ENCODE measurements at places on chromosomes 1 and 21.

DNA sequence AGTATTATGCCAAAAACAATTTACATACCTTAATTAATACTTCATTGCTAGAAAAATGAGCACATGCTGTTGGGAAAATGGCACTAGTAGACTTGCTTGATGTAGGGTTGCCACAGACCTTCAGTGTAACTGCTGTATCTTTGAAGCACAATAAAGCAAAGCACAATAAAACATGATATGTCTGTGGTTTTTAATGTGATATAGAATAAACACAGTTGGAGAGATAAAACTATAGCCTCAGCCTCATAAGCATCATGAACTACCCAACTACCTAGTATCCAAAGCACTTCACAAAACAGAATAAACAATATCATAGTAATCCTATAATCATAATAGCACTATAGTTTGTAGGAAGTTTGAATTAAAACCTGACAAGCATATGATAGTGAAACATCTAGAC, 143.5 kb downstream of the SYT14 start:
- no peak for DNase-seq

DNA sequence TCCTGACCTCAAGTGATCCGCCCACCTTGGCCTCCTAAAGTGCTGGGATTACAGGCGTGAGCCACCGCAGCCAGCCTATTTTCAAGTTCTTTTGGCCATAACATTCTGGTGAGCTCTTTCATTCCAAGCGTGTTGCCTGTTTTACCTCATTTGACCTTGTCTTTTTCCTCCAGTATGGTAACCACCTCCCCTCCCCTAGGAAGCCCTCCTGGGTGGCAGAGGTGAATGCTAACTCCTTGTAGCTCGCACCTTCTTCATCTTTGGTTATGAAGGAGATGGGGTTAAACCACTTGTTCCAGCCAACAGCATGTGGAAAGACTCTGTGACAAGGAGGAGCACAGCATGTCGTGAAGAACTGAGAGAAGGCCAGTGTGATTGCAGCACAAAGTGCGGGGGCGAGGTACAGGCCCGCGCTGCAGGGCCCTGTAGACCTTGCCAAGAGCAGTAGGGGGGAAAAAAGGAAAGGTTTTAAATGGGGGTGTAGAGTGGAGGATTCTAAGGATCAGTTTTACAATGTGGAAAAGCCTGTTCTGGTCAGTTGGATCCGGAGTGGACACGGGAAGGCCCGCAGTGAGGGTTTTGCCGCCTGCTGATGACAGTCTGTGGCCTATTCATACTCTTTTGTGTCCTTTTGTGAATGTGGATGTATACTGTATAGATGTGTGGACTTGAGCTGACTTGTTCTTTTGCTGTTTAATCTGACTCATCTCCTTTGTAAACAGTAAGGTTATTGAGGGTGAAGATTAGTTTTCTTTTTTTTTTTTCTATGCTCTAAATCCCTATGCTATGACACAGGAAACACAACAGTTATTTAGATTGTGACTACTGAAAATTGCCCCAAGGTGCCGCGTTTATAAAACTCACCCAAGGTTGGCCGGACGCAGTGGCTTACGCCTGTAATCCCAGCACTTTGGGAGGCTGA, 7.5 kb upstream of the ZNF436 start:
- no peak for DNase-seq

- DNase-seq = no peak
Measured at GRCh38 chr1:43337588-43337987, at the start of gene MPL. TSS of gene MPL (plus strand) at chr1:43337818. CDS start at chr1:43337849, 31 bp downstream.

GRCh38 chr1:15095496-15095875, 58.1 kb upstream of the TMEM51 start:
- no peak for DNase-seq

DNA sequence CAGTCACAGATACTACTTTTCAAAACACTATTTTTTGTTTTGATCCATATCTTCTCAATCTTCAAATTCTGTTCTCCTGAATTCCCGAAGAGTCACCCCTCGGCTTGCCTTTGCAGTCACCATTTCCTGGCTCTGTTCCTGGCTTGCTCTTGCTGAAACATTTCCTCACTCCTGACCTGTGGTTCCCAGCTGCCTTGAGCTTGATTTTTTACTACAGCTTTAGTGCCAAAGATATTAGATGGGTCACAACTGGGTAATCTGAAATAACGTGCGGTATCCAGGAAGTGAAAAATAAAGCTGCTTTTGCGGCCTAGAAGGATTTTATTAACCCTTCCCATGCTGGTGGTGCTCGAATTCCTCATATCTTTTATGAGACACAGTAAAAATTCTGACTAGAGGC, 318.8 kb downstream of the PCP4 start:
- no peak for DNase-seq

DNA sequence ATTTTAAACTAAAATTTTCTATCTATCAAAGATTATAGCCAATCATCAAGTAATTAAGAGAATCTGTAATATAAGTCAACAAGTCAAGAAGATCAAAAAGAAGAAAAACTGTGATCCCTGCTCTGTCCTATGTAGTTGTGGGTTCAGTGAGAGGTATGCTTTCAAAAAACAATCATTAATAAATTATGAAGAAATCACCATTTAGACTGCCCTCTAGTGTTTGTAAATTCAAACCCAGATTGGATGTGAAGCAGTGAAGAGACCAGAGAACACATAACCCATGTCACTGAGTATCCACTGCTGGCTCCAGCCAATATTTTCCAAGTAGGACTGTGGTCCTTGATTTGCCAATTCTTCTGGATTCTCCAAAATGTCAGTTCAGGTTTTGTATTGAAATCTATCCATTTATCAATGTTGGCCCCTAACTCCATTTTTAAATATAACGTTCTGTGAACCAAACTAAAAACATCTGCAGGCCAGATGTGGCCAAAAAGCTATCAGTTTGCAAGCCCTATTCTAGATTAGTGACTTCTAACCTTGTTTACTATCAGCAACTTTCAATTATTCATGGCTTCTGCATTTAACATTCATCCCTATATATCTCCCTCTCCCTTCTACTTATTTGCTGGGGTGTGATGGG, 467.5 kb upstream of the CXADR start:
- DNase-seq = no peak

GRCh38 chr1:168509875-168510791, 33.7 kb downstream of the XCL2 start:
- peak; percentile 60 for DNase-seq

- no peak for DNase-seq
Measured at GRCh38 chr1:192732787-192733186, 76.1 kb upstream of the RGS2 start.

- no peak for DNase-seq
Measured at GRCh38 chr1:60911966-60912697, 170.2 kb upstream of the NFIA start.

DNA sequence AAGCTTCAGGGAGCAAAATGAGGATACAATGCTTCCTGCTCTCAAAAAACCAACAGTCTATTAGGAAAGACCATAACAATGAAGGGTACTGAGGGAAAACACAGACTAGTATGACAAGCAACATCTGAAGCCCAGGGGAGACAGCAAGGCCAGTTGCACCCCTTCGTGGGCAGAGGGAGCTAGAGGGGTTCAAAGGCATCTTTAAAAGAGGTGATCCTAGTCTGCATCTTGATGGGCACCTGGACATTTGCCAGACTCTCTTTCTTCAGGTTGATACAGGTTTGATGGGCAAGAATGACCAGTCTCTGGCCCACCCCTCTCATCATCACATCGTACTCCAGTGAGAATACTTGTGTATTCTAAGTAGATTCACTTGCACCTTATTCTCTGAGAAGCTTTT, 177.7 kb downstream of the VAV3 start:
- peak; percentile 10 for DNase-seq

DNA sequence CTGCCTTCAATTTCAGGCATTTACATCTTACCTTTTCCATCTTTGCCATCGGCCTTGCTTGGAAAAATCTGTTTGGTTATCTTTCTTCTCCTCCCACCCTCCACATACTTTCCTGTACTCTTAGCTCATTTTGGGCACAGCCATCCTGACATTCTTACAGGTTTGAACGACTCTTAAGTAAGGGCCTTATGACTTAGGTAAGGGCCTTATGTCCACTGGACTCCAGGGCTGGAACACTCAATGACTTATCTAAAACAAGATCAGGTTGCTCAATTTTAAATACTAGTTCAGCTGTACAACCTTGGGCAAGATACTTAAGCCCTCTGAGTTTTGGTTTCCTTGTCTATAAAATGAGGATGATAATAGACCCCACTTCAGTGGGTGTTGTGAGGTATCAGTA, 40.9 kb downstream of the C1orf21 start:
- no peak for DNase-seq

DNA sequence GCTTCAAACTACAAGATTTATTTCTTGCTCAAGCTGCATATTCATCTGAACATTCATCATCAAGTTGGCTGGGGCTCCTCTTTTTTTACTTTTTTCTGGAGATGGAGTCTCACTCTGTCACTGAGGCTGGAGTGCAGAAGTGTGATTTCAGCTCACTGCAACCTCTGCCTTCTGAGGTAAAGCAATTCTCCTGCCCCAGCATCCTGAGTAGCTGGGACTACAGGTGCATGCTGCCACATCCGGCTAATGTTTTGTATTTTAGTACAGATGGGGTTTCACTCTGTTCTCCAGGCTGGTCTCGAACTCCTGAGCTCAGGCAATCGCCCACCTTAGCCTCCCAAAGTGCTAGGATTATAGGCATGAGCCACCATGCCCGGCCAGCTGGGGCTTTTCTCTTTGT, 88.3 kb upstream of the C1orf105 start:
- no peak for DNase-seq

- DNase-seq = no peak
Measured at GRCh38 chr21:29053656-29054055, 19.8 kb downstream of the CCT8 start.

- peak; percentile 77 for DNase-seq
Measured at GRCh38 chr1:234212764-234213657, 160.2 kb upstream of the COA6 start.

GRCh38 chr1:169090308-169090899, 16.1 kb upstream of the ATP1B1 start:
- DNase-seq = no peak

GRCh38 chr1:243933495-243933894, 83.5 kb upstream of the AKT3 start:
- DNase-seq = no peak

Measured in GM20000 (cell line).